ENCODE measurements at places on chromosomes 12 and 14.
A peak's percentile ranks its signal among the peaks of the same experiment; 100 is the strongest.

DNA sequence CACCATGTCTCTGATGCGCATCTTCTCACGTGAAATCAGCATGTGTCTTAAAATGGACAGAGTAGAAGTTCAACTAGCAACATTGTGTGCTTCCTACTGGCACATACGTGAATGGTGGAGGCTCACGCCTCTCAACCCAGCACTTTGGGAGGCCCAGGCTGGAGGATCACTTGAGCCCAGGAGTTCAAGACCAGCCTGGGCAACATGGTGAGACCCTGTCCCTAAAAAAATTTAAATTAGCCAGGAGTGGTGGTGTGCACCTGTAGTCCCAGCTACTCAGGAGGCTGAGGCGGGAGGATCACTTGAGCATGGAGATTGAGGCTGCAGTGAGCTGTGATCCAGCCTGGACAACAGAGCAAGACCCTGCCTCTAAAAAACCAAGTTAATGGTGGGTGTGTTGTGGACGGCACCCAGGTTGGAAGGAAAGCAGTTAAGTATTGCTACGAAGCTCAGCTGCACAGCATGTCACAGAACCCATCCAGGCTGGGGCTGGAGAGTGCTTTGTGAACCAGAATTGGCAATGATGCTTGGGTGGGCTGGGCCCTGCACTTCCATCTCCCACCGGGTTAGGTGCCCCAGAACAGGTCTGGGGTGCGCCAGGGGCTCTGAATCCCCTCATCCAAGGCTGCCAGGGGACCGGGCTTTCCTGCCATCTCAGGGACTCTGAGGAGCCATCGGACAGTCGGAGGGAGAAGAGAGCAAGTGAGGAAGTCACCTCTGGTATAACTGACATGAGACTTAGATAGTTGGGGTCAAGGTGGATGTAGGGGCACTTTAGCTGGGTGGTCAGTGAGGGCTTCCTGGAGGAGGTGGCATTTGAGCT is 33.0 kb upstream of the ULK1 start:
- no peak for DNase-seq

DNA sequence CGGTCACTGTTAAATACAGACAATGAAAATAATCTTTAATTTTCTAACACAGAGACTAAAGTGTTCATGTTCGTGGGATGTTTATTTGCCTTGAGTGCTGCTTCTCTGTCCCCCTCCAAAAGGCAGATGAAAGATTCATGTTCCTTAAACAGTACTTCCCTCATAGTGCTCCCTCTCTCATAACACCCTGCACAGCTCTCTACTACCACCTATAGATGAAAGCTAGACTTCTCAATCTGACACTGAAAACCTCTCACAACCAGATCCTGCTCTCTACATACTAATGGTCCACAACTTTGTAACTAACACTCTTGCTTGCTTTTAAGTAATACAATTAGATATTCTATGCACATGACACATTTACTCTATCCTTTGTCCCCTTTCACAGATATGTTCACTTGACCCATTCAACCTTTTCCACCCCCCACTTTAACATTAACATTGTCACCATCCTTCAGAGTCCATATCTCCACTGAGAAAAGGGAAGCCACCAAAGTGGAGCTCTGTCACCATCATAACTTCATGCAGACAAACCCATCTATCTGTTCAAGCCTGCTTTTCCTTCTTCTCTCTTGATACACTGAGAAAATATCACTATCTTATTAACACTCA is 266.4 kb upstream of the USP15 start:
- no peak for DNase-seq

DNA sequence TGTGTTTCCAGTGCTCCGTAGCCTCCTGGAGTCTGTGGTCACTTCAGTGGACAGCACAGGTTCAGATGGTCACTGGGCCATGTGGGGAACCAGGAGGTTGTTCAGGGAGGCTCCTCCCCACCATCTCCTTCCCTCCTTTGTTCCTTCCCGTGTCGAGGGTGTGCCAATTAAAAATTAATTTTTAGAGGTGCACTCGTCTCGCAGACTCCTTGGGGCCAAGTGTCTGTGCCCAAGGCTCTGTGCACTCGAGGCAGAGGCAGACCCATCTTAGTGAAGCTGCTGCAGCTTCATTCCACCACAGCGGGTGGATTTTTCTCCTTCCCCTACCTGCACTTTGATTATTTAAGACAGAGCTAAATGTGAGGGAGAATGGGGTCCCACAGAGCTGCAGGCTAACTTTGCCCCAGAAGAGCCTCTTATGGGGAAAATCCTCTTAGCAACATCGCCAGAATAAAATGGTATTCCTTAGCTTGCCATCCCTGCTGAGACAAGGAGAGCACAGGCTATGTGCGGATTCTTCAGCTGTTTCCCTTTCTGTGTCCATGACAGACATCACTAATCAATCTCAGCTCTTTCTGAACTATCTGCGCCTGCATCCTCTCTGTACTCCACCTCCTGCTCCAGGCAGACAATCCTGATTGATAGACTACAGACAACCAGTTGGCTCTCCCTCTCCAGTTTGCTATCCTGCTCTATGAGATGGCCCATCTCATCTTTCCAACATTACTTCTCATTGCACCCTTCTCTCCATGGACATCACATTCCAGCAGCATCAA is 159.5 kb downstream of the VRK1 start:
- no peak for DNase-seq

GRCh38 chr12:46200551-46200950 is 68.3 kb downstream of the SLC38A1 start:
- no peak for DNase-seq

DNA sequence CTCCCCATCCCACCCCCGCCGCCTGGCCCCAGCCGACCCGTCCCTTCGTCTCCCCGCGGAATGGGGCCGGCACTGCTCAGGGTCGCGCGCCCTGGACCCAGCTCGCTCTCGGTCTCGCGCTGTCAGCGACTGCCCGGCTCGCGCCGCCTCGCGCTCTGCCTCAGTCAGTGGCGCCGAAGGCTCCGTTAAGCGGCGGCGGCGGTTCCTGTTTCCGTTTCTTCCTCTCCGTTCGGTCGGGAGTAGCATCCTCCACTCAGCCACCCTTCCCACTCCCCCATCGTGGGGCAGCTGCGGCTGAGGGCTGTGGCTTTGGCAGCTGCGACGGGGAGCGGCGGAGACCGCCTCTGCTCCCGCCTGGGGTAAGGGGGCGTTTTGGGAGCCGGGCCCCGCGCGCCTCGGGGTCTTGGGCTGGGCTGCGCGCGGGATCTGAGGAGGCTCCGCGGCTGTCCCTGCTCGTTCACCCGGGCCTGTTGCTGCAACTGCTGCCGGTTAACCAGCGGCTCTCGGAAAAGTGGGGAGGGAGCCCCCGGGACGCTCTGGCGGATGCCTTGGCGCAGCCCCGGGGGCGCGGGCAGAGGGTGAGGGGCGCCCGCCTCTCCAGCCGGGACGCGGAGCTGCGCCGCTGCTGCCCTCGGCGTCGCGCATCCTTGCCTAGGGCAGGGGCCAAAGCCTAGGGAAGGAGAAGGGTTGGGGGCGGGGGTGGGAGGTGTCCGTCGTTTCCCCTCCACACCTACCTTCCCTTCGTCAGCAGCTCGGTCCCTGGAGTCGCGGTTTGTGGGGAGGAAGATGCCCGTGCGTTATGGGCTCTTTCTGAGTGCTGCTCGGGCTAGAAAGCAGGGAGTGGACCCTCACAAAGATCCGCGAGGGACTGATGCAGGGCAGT is 567 bp downstream of the FUT8 start:
- peak; percentile 83 for DNase-seq

- no peak for DNase-seq
Observed at GRCh38 chr12:59484575-59484974, 111.3 kb upstream of the SLC16A7 start.

DNA sequence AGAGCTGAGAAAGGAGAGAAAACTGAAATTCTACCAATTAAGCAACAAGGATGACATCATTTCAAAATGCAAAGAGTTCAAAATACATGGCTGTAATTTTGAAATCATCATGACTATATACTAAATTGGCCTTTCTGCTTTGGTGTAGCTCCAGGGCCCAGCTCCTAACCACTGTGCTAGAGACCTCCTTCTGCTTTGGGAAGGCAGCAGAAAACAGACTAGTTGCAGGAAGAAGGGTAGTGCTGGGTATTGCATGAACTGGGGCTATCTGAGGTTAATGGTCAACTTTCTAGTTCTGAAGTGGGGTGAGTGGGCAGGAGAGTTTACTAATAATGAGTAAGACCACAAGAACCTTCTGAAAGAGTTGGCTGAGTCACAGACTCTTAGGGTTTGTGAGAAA is 66.2 kb downstream of the PTGER2 start:
- no peak for DNase-seq

GRCh38 chr14:55470025-55470424 is 29.6 kb upstream of the TBPL2 start:
- DNase-seq: no peak

All from NCI-H187 (cell line).